Activated CD8-positive, alpha-beta T cell treated with anti-CD3 and anti-CD28 coated beads, Interleukin-2, amount 10 ng/mL, durations not matched to agents 7 days and 5 days (primary cell): ENCODE measurements at places on chromosomes 1 and 21.

DNA sequence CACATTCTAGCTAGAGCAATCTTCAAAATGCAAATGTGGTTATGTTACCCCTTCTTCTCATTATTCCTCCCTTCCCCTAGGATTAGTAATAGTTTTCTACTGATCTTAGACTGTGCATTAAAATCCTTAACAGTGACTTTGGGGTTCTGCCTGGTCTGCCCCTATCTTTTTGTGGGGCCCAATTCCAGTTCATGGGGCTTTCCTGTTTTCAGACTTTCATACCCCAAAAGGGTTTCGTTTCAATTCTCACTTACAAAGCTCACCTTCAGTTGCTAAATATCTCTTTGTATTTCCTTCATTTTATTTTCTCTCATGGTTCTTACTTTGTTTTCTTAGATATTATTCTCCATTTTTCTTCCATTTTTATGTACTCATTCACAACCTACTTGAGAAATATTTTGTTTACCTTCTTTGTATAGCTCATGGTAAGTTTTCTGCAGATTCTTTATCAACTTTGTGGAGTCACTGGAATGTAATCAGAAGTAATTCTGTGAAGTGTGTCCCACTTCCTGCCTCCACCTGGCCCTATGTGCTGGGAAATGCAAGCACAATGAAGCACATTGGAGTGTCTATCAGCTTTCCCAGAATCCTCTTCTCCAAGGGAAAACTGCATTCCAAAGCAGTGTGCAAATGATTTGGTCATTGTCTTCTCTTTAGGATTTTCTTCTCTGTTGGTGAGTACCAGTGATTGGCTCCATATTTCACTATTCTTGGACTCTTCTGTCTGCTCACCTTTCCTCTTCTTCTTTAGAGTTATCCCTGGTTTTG lies 350.2 kb downstream of the ZNF326 start:
- DNase-seq = no peak

DNA sequence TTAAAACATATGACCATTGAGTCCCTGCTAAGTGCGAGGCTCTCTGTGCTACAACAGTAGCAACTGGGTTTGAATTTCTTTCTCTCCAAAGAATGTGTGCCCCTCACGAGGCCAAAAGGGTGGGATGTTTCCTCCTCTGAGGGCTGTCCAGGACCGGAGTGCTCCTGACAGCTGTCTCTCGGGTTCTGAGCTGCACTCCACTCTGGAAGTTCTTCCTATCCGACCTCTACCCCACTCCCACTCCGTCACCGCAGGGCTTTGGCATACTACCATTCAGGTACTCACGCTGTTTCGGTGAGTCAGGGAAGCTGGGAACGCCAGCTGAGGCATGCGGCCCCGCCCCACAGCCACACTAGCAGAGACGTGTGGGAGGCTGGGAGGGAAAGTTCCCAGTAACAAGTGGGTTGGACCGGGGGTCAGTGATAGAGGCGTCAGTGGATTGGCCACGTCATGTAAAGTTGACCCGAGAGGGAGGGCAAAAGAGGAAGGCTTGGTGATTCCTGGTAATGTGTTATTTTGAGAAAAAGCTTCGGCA lies 705 bp upstream of the SLC50A1 start:
- peak; percentile 36 for DNase-seq

DNA sequence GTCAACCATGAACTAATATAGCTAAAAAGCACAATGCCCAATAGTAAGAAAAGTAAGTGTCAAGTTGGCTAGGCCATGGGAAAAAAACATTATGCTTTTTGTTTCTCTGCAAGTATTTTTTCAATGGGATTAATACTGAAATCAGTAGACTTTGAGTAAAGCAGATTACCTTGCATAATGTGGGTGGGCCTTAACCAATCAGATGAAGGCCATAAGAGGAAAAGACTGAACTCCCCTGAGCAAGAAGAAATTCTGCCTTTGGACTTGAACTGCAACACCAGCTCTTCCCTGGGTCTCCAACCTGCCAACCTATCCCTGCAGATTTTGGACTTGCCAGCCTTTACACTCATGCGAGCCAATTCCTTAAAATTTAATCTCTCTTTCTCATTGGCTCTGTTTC lies 6.4 kb upstream of the RSPO1 start:
- no peak for DNase-seq

GRCh38 chr1:9249534-9250410 lies 15.2 kb downstream of the H6PD start:
- peak; percentile 57 for DNase-seq

- no peak for DNase-seq
These were observed 9.6 kb downstream of the ZNF648 start for GRCh38 chr1:182051938-182052337.

DNA sequence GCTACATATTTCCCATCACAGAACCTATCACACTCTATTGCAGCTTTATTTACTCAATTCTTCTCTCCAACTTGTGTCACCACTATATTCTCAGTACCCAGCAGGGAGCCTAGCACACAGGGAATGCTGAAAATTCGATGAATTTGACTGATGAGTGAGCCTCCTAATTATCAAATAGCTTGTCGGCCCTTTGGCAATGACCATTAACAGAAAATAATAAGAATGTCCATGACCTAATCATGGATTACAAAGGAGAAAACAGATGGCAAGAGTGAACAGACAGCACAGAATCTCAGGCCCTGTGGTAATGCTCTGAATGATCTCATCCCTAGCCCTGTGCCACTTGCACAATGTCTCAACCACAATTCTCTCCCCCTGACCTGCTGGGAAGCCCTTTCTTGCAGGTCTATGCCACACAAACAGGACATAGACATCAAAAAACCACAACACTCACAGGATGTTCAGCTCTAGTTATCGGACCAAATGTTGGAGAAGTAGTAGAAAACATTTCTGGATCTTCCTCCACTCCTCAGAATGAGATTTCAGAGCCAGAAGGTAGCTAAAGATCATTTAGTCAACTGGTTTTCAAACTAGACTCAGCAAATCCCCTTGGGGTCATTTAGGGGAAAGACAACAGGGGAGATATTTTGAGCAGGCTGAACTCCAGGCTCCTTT lies 68.4 kb downstream of the LUZP1 start:
- DNase-seq = peak; percentile 71

- no peak for DNase-seq
These were observed 14.1 kb downstream of the EPS15 start for GRCh38 chr1:51504806-51505525.

DNA sequence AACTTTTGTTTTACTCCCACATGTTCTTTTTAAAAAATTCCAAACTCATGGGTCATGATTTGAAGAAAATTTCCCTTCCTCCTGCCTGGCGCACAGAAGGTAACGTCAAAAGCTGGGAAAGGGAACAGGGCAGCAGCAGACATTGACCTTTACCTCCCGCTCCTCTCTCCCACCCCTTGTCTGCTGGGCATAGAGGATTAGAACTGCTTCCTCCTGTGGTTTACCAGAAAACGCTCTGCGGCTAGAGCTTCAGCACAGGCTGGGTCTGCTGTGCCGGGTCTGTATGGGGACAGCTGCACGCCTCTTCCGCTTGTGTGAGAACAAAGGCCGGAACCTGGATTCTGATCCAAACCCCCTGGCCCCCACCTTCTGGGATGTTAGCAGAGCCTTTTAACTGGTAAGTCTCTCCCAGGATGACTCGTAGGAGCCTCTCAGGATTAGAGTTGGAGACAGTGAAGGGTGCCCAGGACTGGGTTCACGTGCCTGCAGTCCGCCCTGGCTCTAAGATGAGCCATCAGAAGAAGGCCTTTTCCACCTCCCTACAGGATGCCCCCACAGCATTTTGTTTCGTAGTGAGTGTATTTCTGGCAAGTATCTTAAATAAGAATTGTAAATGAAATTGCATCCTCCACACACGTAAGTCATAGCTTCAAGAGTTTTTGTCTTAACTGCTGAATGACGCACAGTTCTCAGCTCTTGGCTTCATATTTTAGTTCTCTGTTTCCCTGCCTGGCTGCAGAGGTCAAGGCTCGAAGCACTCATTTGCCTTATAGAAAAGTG lies 5.2 kb downstream of the H6PD start:
- peak; percentile 82 for DNase-seq

- no peak for DNase-seq
These were observed 17.5 kb upstream of the ALPL start for GRCh38 chr1:21491488-21492355.

DNA sequence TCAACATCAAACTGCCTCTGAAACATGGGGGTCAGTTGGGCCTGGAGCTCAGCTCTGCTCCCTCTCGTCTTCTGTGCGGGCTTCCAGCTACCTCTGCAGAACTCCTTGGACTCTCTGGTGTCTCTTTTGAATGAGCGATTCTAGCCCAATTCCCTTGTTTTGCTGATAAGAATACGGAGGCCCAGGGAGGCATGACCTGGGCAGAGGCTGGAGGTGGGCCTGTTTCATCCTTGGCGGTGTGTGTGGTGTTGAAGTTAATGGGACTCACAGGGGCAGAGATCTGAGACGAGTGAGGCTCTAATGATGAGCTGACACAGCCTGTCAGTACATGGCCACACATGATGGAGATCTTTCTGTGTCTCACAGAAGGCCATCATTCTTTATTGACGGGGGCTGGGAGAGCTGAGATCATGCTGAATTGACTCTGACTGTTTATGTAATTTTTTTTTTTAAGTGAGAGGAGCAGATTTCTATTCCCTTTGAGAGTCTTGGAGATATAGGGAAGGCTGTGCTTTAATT lies 134.5 kb downstream of the URB2 start:
- DNase-seq = no peak

GRCh38 chr1:6445062-6445763 lies 20.6 kb downstream of the ESPN start:
- DNase-seq = peak; percentile 50

DNA sequence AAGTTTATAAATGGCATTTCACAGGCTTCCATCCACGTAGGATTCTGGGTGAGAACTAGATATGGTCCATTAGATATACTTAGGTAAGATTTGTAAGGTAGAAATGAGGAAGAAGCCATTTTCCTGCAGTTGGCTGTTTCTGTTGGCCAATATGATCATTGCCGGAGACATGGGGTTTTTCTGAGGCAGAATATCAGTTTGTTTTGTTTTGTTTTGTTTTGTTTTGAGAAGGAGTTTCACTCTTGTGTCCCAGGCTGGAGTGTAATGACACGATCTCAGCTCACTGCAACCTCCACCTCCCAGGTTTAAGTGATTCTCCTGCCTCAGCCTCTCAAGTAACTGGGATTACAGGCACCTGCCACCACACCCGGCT lies 8.7 kb upstream of the EYA3 start:
- DNase-seq = no peak

DNA sequence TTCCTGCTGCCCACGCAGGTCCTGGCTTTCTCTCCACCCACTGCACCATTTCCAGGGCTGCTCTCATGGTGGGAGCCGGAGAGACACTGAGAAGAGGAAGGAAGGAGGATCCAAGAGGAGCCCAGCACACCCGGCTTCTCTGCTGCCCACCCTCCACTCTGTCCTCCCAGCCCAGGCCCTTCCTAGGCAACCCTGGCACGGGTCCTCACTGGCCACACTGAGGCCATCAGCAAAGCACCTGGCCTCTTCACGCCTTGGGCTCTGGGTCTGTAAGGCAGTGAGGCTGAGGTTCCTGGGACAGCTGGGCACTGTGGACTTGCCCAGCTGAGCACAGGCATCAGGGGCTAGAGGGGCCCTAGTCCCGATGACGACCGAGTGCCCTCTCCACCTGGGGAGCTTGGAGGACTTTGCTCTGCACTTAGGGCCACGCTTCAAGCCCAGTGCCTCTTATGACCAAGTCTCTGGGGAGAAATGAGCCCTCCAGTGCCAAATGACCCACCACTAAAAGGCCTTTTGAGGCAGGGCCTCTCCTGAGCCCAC lies 43.1 kb downstream of the PDE9A start:
- DNase-seq = no peak

DNA sequence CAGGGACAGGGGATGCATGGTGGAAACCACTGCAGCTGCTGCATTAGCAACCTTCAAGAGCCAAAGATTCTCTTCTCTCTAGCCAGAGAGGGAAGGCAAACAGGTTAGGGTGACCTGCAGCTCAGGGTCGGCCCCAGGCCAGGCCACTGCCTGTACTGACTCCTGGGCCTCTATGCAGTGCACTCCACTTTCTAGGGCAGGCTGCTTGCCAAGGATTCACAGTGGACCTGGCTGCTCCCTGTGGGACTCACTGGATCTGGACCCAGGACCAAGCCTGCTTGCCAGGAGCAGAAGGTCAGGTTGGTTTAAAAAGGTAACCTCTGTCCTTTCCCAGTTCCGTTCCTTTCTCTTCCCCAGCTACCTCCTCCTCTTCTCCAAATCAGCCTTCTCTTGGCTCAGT lies 52.4 kb downstream of the HIVEP3 start:
- DNase-seq = no peak

- no peak for DNase-seq
These were observed 29.6 kb upstream of the PLA2G4A start for GRCh38 chr1:186798960-186799688.

DNA sequence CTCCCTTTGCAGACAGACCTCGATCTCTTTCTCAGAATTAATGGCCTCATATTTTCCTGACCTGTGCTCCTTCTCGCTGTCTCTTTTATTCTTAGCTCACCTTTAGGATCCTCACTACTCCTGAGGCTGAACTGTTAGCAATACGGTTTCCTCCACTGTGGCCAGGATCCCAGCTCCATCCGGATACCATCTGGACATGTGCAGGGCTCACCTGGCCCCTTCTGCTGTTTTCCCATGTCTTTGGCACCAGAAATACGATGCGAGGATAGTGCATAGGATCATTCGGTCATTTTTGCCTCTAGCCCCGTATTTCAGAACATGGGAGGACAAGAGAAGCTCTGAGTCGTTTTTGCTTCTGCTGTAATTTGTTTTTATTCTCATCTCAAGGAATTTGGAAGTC lies 108.5 kb upstream of the KIF26B start:
- no peak for DNase-seq

GRCh38 chr1:6118415-6118814 lies 61.7 kb downstream of the CHD5 start:
- no peak for DNase-seq

- no peak for DNase-seq
These were observed 141.0 kb upstream of the ZC3H11B start for GRCh38 chr1:219753914-219754313.

GRCh38 chr1:224058303-224058702 lies 55.6 kb upstream of the FBXO28 start:
- no peak for DNase-seq

GRCh38 chr1:26094677-26095383 lies 16.8 kb upstream of the PDIK1L start:
- no peak for DNase-seq
